ENCODE measurements at places on chromosomes 5 and 9.

- no peak for DNase-seq
Observed at GRCh38 chr5:14186059-14186830, 43.1 kb downstream of the TRIO start.

DNA sequence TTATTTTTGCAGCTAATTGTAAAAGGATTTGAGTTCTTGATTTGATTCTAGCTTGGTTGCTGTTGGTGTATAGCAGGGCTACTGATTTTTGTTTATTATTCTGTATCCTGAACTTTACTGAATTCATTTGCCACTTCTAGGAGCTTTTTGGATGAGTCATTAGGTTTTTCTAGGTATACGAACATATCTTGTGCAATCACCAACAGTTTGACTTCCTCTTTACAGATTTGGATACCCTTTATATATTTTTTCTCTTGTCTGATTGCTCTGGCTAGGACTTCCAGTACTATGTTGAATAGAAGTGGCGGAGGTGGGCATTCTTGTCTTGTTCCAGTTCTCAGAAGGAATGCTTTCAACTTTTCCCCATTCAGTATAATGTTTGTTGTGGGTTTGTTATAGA lies 210.8 kb downstream of the FGF10 start:
- DNase-seq, result no peak

- no peak for DNase-seq
Observed at GRCh38 chr5:147911427-147911826, 5.1 kb upstream of the C5orf46 start.

GRCh38 chr9:110276781-110277180 lies 20.5 kb upstream of the TXN start:
- no peak for DNase-seq

DNA sequence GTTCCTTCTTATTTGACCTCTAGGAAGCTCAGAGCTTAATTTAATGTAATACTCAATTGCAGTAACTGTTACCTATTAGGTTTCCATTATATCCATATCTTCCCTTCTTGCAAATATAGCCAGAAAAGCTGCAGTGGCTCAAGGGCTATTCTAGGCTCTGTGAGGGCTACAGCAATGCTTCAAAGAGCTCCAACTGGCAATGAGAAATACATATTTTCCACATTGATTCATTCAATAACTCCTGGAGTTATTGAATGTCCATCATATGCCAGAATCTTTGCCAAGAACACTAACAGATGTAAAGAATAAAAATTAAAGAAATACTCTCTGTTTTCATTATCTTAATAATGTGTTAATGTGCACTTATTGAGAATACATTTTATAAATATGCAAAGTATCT lies 396.9 kb upstream of the PAPPA start:
- DNase-seq, result no peak

DNA sequence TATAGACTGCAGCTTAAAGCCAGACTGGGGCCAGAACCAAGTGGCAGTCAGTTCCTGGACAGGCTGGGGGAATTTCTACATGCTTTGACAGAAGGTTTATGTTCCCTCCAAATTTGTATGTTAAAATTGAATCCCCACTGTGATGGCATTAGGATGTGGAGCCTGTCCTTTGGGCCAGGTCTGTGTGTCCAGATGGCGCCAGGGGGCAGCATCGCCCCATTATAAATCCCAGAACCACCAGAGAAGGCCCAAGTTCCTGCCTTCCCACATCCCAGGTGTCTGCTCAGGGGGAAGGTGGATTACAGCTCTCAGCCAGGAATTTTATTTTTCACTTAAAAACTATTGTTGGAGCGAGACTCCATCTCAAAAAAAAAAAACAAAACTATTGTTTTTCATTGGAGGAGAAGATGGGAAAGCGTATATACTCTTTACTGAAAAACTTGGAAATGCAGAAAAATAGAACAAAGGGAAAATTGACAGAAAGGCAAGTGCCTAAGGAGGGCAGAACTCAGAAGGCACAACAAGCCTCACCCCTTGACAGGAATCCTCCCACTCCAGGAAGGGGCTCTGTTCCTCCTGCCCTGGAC lies 5.0 kb downstream of the IL3 start:
- peak; percentile 61 for DNase-seq

GRCh38 chr5:128470663-128471062 lies 67.4 kb downstream of the FBN2 start:
- no peak for DNase-seq

DNA sequence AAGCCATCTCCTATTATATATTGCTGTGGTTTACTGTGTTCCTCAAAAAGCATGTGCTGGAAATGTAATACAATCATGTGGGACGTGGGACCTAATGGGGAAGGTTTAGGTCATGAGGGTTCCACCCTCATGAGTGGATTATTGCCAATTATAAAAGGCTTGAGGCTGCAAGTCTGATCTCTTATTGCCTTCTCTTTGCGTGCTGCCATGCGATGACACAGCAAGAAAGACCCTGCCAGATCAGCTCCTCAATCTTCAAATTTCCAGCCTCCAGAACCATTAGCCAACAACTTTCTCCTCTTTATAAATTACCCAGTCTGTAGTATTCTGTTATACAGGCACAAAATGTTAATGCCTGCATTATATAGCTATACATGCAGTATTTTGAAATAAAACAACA lies 45.4 kb downstream of the MARCHF11 start:
- DNase-seq, result no peak

GRCh38 chr9:127562279-127562796 lies 49.7 kb upstream of the STXBP1 start:
- DNase-seq, result no peak

DNA sequence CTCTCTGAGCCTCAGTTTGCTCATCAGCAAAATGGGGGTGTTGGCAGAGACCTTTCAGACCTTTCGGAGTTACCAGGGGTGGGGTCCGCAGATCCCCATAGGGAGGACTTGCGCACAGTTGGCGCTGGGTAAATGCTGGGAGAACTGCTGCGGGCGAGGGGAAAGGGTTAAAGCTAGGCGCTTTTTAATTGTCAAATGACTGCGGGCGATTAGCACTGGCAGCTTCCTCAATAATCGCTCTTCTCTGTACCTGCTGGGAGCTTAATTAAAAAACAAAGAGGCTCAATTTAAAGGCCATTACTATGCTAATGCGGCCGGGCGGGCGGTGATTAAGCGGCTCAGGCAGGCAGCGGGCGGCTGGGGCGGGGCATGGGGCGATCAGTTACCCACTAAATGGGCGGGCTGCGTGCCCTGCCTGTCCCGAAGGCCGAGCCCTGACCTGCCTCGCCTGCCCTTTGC lies 63.0 kb downstream of the LMX1B start:
- no peak for DNase-seq

DNA sequence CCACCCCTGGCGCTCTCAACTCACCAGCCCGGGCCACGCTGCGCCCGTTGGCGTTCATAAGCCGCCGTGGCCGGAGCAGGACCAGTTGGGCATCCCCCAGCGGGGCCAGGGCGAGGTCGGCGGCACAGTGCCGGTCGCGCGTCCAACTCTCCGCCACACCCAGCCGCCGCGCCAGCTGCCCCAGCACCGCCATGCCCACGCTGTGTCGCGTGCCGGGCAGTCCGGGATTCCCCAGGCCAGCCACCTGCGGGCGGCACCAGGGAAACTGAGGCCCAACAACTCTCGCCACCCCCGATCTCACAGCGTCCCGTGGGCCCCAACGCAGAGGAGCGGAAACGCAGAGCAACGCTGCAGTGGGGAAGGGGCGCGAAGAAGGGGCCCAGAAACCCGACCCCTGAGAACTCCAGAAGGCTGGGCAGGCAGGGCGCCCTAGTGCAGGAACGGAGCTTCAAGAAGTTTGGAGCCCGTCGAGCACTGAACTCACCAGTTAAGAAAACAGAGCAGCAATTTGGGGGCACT lies 453 bp downstream of the PTRH1 start:
- no peak for DNase-seq

DNA sequence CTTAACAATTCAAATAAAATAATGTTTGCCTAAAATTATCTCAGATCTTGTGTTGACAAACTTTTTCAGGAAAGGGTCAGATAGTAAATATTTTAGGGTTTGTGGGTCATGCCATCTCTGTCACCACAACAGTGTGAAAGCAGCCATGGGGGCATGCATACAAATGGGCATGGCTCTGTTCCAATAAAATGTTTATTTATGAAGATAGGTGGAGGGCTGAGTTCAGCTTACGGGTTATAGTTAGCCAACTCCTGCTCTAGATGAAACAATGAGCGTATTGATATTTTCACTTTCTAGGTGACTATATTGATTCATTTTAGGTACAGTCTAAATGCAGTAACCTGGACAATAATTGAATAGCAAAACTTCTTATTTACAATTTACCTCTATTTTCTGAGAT lies 533.8 kb upstream of the CLINT1 start:
- DNase-seq, result no peak

- DNase-seq, result no peak
Observed at GRCh38 chr5:133914434-133914833, 54.0 kb downstream of the C5orf15 start.

Measured in activated naive CD4-positive, alpha-beta T cell treated with Interleukin-2 at 50 U/mL for 16 hours (primary cell).